Left kidney (tissue), 8 donors: ENCODE measurements at places on chromosomes 5 and 9.
A peak's percentile ranks its signal among the peaks of the same experiment; 100 is the strongest.

GRCh38 chr5:15746833-15747232 lies 246.9 kb downstream of the FBXL7 start:
- no peak for DNase-seq

- DNase-seq = no peak
Measured at GRCh38 chr9:5566054-5566618, 55.8 kb downstream of the PDCD1LG2 start.

DNA sequence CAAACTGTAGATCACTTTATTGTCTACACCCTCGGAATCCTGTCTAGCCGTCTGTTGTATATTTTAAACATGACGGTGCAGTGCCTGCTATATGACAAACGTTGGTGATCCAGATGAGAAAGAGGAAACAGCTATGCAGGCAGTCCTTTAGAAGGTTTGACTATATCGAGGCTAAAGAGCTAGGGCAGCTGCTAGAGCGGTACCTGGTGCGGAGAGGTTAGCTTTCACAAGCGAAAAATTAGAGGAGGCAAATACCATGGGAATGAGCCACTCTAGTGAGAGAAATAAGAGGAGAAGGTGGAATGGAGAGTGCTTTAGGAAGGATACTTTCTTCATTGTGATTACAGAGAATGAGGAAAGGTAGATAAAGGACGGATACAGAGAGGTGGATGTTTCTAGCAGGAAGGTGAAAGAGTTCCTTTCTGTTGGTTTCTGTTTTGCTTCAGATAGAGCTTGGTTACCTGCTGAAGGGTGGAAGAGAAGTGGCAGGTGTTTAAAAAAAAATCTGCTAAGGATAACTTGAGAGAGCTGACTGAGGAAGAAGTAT lies 959 bp upstream of the FBXL17 start:
- DNase-seq = peak; percentile 20

DNA sequence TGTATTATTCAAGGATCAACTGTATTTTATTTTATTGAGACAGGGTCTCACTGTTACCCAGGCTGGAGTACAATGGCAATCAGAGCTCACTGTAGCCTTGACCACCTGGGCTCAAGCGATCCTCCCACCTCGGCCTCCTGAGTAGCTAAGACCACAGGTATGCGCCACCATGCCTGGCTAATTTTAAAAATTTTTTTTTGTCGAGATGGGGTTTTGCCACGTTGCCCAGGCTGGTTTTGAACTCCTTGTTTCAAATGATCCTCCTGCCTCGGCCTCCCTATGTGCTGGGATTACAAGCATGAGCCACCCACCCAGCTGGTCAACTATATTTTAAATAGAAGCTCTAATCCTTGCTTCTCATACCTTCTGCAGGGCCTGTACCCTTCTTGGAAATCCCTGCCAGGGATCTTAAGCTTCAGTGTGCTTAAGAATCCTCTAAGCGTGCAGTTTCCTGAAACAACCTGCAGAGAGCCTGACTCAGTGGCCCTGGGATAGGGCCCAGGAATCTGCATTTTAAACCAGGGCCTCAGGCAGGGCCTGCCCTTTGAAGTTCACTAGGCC lies 2.9 kb downstream of the AKNA start:
- no peak for DNase-seq

- DNase-seq = no peak
Measured at GRCh38 chr5:150616506-150616905, 24.0 kb upstream of the SYNPO start.

DNA sequence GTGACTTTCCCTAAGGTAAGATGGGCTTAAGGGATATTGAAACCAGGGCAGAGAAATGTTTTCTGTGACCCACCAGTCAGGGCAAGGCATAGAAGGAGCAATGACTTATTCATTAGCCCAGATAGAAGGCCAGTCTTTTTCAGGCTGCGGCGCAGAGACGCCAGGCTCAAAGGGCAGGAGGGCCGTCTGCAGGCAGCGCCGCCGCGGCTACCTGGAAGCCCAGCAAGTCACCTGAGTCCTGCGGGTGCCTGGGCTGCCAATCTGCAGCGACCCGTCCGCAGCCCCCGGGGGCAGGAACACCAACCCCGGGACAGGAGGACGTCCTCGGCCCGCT lies 322 bp upstream of the SH3GL2 start:
- no peak for DNase-seq

DNA sequence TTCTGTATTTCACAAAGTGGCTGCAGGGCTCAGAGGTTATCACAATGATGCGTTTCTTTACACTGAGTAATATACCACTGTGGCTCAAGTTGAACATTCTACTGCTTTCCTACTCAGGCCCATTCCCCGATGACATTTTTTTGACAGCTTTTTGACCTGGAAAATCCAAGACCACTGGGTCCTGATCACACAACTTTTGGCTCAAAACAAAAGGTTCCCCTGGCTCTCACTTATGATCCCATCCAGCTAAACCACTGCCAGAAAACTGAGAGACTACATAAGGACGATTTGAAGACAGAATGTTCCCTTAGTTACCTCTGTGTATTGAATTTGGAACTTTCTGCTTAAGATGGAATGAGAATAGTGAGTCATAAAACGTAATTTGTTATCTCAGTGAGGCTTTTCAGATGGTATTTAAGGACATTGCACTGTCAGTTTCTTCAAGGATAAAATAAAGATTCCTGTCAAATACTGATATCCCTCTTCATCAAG lies 78.0 kb upstream of the FBXL7 start:
- DNase-seq = no peak

- DNase-seq = no peak
Measured at GRCh38 chr5:37966291-37966690, 126.5 kb upstream of the GDNF start.

DNA sequence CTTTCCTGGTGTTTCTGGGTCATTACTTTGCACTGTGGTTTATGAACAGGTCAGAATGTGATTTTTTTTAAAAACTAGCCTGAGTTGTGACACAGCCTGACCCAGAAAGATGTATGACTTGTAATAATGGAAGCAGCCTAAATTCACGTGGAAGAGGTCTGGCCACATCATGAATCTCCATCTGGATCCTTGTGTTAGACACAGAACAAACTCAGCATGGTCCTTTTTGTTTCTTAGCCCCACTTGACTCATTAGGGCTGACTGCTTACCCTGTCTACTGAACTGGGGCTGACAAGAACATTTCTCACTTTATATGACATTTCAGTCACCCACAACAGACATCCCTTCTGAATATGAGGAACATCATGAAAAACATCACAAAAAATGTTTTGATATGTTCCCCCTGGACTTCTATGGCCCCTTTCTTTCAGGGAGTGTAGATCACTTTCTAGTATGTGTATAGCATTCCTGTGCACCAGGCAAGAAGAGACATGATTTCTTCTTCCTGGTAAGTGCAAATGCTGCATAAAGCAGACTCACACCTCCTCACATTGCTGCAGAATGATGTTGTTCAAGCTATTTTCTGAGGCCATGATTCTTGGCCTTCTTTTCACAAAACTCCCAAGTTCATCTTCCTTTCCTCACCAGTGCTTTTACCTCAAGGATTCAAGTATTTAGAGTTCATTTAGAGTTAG lies 52.3 kb downstream of the ZNF622 start:
- no peak for DNase-seq

GRCh38 chr5:55173687-55174230 lies 782 bp upstream of the CDC20B start:
- no peak for DNase-seq

DNA sequence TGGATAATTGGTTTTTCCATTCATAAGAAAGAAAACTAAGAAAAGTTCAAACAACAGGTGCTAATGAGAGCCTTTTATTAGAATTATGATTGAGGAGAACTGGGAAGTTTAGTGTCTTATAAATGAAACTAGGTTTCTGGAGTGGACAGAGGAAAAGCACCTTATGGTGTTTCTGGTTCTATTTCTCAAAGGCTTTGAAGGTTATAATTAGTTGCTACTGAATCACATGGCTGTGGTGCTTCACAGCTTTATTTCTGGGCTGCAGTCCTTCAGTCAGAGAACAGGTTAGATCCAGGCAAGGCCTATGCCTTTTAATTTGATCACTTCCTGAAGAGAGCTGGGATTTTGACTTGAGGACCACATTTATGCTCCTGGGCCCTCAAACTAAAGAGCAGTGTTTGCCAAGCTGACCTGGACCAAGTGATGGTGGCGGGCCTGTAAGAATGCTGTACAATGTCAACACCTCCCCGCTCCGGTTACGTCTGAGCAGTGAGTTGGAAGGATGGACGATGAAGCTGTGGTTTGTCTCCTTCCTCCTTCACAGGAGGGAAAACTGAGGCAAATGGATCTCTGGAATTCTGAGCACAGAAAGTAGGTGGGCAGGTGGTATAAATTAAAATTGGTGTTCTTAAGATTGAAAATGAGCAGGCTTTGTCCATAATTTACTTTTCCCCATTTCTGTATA lies 56.0 kb downstream of the ZNF462 start:
- DNase-seq = no peak

- no peak for DNase-seq
Measured at GRCh38 chr5:99019812-99020697, 91.2 kb upstream of the CHD1 start.

DNA sequence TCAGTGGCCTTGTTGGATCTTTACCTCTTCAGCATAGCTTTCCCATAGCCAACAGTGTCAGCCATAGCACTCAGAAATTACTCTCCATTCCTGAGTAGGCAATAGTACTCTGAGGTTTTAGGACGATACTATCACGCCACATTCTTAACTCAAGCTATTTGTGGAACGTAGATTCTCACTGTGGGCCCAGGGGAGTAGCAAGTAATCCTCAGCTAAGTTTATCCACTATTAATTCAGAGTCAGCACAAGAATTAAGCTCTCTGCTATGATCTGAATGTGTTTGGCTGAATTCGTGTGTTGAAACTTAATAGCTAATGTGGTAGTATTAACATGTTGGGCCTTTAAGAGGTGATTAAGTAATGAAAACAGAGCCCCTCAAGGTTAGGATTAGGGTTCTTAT lies 858.8 kb upstream of the NUDT12 start:
- DNase-seq = no peak

DNA sequence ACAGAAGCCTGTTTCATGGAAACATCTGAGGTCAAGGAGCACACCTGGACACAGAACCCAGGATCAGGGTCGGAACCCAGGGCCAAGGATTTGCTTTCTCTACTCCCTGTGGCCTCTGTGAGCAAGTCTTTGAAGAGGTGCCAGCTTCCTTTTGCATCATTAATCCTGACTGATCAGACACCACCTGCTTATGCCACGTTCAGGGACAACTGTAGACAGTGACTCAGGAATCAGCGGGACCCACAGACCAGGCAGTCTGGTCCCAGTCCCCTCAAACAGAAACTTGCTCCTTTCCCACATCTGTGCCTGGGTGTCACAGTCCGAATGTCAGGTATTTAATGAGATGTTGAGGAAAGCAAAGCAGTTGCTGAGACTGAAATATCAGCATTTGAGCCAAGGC lies 154.8 kb downstream of the SGCD start:
- DNase-seq = no peak

- DNase-seq = no peak
Measured at GRCh38 chr5:128263357-128263756, 179.8 kb downstream of the SLC12A2 start.

DNA sequence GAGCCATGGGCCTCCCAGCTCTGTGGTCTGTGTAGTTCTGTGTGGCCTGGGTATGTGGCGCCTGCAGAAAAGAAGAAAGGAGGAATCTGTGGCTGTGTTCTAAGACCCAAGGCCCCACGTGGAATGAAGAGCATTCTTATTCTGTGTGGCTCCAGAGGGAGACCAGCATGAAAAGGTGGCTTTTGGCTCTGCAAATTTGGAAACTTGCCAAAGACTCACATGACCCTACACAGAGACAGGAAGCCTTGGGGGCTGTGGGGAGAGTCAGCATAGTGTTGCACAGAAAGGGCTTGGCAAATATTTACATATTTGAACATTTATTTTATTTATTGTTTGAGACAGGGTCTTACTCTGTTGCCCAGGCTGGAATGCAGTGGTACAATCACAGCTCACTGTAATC lies 193.3 kb downstream of the TMEM38B start:
- DNase-seq = no peak
